ENCODE measurements at places on chromosomes 1 and 21.

GRCh38 chr21:39375446-39375845, 26.6 kb upstream of the HMGN1 start:
- DNase-seq: no peak

DNA sequence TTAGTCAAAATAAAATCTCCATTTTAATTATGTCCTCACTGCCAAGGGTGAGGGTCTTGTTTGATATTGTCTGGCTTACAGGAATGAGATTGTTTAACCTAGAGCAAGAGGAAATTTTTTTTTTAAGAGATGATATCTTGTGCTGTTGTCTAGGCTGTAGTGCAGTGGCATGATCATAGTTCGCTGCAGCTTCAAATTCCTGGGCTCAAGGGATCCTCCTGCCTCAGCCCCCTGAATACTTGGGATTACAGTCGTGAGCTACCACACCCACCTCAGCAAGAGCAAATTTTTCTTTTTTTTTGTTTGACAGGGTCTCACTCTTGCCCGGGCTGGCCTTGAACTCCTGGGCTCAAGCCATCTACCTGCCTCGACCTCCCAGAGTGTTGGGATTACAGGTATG, 84.6 kb downstream of the DISP1 start:
- no peak for DNase-seq

- DNase-seq: no peak
These were observed 8.4 kb downstream of the HMGB4 start for GRCh38 chr1:33872275-33872674.

DNA sequence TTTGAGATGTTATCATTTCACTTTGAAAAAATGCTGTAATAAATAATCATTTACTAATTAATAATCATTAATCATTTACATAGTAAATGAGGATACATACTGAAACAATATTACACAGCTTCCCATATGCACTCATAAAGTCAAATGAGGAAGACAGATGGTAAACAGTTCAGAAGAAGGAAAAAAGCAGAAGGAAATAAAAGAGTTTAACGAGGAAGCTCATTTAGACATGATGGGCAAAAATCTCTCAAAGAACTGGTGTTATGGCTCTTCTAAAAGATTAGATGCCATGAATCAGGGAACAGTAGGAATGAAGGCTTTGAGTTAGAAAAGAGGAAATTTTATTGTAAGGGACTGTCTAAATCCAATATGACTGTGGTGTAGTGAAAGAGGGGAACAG, 347.6 kb downstream of the PTPRC start:
- DNase-seq: no peak

DNA sequence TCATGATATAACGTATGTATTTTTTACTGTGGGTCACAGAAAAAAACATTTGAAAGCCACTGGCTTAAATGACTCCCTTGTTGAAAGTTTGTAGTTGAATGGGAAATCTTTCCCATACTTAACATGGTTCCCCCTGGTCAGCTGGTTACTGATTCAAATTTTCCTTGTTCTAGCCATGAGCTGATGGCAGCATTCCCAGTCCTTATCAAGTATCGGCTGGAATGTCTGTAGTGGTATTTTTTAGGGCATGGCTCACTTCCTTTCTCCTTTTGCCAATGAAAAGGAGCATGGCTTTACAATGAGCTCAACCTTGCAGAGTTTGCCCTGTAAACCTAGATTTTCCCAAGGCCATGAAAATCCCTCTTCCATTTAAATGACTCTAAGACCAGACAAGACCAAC, 55.7 kb downstream of the GIPC2 start:
- DNase-seq: no peak

GRCh38 chr1:48058135-48059025, 61.2 kb upstream of the TRABD2B start:
- DNase-seq: no peak

GRCh38 chr1:240192851-240193250, 101.2 kb downstream of the FMN2 start:
- DNase-seq: no peak

DNA sequence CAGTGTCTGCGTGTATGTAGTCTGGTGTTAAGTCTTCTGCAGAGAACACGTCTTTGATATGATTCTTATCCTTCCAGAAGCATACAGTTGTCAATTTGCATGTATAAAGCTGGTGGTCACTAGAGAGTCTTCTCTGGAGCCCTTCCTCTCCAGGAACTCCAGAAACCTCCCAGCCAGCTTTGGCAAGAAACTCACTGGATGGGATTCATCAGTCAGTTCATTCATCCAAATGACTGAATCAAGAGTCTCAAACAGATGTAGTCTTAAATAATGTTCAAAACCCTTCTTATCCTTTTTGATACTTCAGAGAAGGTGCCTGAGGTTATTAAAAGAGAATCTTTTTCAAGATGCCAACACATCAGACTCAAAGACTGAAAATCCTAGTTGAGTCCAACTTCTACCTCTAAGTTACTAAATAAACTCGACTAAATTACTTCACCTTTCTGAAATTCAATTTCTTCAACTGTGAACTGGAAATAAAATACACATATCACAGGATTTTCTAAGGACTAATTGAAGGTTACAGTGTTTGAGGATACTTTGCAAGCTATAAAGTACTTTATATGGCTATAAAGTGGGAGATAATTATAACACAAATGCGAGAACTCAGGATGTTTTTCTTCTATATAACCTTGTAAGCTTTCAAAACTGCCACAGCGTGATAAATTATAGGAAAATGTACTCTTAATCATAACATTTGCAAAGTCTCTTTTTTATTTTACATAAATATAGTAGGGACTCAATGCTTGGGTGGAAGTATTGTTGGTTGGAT, 252.4 kb downstream of the FGGY start:
- no peak for DNase-seq

DNA sequence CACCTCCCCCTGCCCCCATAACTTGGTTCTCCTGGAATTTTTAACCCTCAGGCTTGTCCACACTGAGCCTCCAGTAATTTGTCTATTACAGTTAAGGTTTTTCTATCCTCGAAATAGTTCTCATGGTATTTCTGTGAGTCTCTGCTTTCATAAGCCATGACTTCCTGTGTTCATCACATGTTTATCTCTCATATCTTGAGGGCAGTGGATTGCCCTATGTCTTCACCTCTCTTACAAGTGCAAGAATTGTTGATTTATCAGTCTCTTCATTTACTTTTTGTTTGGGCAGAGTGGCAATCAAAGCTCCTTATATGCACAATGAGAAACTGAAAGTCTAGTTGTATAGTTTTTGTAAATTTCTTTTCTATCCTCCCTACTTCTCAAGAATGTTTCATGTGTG, 328.4 kb downstream of the PLA2G4A start:
- no peak for DNase-seq

DNA sequence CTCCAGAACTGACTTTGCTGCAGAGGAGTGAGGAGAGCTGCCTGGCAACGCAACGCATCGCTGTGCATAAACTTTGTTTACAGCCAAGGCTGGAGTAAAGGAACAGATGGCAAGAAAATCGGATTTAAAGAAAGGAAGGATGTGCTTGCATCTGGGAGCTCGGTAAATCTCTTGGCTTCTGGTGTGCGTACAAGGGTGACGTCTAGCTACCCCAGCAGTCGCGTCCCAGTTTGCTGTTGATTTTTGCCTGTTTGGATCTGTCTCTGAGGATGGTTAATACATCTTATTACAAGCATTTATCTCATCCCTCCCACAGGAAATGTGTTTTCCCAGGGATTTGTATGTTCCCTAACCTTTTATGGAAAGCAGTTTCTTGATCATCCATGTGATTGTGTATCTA, 73.3 kb upstream of the RALGPS2 start:
- DNase-seq: no peak

DNA sequence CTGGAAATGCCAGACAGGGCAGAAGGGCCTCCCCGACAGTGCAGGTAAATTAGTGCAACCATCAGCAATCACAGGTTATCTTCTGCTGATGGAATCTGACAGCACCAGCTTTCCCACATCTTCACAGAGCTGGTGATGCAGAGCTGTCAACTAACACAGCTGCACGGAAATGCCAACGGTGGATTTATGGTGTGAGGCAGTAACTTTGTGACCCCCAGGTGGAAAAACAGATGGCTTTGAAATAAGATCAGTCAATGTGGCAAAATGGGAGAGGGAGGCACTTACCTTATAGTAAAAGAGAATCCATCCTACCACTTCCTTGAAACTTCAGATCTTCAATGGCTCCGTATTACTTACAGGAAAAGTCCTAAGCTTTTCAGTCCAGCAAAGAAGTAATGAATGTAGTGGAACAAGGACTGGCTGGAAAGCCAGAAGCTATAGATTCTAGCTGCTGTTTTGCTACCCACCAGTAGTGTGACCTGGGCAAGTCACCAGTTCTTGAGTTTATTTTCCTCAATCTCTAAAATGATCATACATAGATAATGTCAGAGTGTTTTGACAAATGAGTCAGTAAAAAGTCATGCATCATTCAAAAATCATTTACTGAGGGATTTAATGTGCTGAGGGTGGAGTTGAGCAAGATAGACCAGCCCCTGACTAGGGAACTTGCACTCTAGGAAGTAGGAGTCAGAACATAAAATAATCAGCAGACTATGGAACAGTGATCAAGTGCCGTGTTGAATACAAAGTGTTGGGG, 245.7 kb upstream of the JUN start:
- DNase-seq: no peak

DNA sequence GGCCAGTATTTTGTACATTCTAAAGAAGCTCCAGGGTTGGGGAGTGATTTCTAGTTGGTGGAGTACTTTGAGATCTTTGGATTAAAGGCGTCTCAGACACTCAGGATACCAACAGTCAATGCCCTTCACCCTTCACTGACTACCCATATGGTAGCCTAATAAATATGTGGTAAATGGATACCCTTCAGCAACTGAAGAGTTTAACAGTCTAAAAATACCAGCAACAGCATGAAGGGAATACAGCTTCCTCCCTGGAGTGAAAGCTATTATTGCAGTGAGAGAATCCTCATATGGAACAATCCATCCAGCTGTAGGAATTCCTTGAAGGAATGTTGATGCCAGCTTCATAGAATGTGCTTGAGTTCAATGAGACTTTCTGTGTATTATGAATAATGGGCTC, 26.8 kb downstream of the DNAJC11 start:
- no peak for DNase-seq

- DNase-seq: no peak
These were observed 23.6 kb upstream of the APOBEC4 start for GRCh38 chr1:183676586-183677189.

DNA sequence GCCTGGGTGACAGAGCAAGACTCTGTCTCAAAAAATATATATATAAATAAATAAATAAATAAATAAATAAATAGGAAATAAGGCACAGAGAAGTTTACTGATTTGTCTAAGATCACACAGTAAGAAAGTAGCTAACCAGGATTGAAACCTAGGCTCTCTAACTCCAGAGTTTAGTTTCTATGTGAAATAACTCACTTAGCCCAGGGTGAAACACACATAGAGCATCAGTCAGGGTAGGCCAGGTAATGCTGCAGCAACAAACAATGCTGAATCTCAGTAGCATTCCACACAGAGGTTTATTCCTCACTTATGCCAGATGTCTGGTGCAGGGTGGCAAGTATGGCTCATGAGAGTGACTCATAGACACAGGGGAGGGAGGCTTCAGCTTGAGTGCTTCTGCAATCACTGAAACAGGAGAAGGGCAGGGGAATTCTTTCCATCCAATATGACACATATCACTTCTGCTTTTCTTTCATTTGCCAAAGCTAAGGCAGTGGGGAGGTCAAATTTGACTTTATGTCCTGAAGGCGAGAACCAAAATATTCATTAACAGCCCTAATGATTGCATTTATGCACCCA, 37.1 kb upstream of the KANK4 start:
- no peak for DNase-seq

GRCh38 chr1:8427493-8427892, 109.6 kb downstream of the SLC45A1 start:
- DNase-seq: no peak

GRCh38 chr1:105373681-105374080, 1624.0 kb downstream of the AMY1C start:
- no peak for DNase-seq

DNA sequence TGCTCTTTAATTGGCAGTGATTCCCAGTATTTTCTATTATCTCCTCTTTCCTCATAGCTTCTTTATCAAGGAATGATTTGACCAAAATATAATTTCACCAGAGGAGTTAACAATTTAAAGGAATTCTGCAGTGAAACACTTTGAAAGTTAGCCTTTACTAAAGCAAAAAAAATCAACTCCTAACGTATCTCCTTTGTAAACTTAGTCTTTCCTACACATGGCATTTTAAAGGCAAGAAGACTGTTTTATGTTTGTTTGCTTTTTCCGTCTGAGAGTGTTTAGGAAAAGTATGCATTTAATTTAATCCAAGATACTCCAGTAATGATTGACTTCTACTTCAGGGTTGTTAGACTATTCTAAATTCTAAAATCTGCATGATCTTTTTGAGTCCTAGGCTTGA, 15.9 kb downstream of the ATP6V1G3 start:
- DNase-seq: no peak

- no peak for DNase-seq
These were observed 655.8 kb downstream of the BRINP3 start for GRCh38 chr1:189821833-189822232.

DNA sequence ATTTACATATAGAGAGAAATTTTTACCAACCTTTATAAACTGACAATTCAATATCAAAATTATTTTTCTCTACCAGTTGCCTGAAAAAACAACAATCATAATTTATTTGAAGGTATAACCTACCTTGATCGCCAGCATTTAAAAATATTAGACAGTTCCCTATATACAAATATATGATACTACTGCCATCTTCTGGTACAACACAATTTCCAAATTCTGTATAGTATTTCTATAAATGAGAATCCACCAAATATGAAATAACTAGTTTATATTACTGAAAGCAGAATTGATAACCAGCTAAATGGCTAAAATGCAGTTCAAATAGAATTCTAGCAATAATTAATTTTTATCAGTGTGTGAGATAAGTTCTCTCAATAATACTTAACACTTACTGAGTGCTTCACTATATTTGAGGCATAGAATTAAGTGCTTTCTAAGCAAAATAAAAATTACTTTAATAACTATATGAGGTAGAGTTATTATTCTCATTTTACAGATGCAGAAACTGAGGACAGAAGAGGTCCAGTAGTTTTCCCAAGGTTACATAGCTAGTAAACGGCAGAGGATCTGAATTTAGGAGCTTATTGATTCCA, 75.6 kb downstream of the PIGK start:
- no peak for DNase-seq

GRCh38 chr21:36163750-36164741, 7.4 kb downstream of the DOP1B start:
- DNase-seq: no peak

- no peak for DNase-seq
These were observed 209.8 kb downstream of the PTPRC start for GRCh38 chr1:198848649-198849048.

- no peak for DNase-seq
These were observed 542 bp upstream of the XPR1 start for GRCh38 chr1:180631194-180631765.

DNA sequence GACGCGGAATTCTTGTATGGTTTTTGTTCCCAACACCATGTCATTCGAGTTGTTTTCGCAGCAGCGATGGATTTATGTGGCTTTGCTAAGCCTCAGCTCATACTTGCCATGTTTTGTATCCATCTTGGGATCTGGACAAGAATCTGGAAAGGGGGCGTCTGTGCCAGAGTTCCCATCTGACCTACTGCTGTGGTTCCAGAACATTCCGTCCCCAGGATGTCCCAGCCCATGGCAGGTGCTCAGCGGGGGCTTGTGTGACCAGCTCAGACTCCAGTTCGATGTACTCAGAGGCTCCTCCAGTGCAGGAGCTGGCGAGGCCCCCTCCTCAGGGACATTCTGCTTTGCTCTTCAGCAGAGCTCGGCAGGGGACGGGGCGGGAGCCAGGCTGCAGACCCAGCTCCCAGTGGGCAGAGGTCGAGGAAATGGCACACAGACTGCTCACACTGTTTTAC, 24.0 kb upstream of the ADARB1 start:
- DNase-seq: no peak
